ENCODE measurements at places on chromosomes 7 and 10.

GRCh38 chr7:35729061-35729783 lies 34.3 kb upstream of the HERPUD2 start:
- DNase-seq = no peak

- DNase-seq = no peak
These were observed 937.1 kb upstream of the C7orf33 start for GRCh38 chr7:147653456-147653855.

- peak; percentile 95 for DNase-seq
These were observed 32.6 kb downstream of the PDZD8 start for GRCh38 chr10:117342641-117343040.

DNA sequence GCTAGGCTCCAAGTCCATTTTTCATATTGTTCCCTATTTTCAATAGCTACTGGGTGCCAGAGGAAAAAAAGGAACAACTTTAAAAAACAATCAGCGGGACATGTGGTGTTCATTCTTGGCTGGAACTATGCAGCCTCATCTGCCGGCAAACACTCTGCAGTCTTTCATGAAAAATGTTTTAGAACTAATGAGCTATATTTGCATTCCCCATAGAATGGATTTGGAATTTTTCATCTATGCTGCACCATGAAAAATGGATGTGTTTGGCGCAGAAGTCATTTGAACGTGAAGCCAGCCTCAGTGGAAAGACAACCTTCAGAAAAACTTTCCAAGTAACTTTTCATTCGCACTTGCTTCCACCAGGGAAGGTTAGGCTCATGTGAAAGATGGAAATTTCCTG lies 270.5 kb downstream of the SKAP2 start:
- DNase-seq = no peak

GRCh38 chr7:128759242-128759641 lies 16.4 kb downstream of the OPN1SW start:
- no peak for DNase-seq

DNA sequence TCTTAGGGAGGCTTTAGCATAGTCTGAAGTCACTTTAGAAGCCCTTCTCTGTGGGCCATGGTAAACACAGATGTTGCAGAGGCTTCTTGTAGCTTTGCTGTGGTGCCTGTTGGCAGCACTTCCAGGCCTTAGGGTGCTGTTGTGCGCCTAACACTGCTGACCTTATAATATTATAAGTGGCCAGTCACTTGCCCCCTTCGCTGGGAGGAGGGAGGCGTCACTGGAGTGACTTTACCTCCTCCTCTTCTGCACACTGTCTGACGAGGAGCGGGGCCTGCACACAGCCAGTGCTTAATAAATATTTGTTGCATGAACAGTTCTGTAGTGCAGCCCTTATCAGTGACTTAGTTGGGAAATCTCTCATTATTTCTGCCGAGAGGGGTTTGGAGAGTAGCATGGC lies 63.3 kb downstream of the WDR37 start:
- no peak for DNase-seq

DNA sequence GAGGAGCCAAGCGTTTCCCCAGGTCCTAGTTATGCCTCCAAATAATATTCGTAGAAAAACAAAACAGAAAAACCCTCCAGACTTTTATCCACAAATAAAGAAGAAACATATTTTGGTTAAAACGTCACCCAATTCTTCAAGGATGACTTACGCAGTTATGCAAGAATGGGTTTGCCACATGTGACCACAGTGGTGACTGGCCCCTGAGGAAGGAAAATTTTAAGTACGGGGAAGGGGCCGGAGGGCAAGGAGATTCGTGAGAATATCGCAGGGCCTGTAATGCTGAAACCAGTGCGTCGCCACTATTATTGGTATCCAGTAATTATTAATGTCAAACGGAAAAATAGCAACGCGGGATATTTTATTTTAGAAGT lies 537 bp upstream of the MRPS24 start:
- DNase-seq = peak; percentile 94

DNA sequence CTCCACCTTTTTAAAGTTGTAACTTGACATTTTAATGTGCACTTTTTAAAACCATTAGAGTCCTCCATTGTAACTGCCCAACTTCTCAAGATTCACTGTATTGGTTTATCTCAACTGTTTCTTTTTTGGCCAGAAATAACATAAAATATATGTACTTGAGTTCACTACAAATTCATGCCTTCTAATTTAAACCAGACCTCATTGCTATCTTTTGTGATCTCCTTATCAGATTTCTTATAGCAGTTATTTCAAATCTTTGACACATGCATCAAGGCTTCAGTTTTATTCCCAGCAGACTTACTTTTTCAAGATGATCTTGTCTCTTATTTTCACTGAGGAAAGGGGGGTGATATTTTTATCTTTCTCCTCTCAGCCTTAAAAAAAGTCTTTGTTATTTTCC lies 154.3 kb downstream of the PHF14 start:
- peak; percentile 12 for DNase-seq

DNA sequence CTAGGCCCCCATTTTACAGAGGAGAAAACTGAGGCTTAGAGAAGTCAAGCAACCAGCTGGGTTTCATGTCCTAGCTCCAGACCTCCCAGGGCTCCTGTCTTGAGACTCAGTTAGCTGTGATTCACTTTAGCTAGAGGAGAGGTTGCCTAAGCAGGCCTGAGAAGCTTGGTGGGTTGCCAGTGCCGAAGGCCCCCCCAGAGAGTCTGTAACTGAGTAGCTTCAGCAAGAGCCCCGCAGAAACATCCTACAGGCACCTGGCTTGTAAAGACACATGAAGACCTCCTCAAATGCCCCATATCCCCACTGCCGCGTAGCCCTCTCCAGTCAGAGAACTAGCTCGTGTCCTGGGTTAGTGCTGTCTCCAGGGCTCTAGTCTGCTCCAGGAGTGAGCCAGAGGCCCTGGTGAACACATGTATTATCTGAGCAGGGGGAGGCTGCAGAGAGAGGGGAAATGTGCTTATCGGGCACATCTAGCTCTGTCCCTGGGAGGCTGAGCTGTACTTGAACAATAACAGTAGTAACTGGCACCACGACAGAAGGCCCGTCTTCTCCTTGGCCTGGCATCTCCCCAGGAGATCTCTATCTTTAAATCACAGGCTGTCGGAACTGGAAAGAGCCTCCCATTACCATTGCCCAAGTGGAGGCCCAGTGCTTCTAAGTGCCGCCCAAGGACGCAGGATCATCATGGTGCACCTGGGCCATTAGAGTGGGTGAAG lies 28.9 kb downstream of the UNC5B start:
- peak; percentile 44 for DNase-seq

DNA sequence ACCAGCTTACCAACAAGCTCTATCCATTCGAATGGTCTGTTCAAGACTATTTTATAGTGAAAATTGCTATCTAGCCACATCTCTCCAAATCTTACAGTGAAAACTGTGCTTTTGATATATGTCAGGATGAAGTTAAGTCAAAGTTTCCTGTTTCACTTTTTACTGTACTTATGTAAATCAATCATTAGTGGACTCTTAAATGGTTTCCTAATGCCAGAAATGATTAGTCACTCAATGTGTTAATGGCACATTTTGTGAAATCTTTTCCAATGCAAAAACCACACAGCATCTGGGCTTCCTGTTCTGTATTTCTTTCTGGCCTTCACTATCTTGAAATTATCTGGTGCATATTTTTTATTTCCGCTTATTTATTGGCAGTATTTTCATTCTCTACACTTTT lies 87.3 kb upstream of the STEAP1B start:
- no peak for DNase-seq

- DNase-seq = peak; percentile 88
These were observed 604 bp upstream of the STAM start for GRCh38 chr10:17643339-17643754.

GRCh38 chr7:75808106-75808505 lies 5.5 kb downstream of the CCL24 start:
- no peak for DNase-seq

DNA sequence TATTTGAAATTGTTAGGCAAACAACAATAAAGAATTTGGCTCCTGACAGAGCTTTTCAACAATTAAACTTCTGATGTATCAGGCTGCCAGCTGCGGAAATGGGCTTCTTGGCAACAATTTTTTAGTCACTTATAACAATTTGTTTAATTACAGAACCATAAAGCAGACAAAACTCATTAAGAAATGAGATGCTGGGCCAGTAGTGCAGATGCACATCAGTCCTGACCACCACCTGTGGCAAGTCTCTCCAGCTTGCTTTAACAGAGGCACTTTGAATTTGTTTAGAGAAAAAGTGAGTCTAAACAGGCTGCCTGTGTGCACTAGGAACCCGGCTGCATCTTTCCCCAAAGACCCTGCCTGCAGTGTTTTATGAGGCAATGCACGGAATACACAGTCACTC lies 1124.4 kb downstream of the NXPH1 start:
- DNase-seq = no peak

DNA sequence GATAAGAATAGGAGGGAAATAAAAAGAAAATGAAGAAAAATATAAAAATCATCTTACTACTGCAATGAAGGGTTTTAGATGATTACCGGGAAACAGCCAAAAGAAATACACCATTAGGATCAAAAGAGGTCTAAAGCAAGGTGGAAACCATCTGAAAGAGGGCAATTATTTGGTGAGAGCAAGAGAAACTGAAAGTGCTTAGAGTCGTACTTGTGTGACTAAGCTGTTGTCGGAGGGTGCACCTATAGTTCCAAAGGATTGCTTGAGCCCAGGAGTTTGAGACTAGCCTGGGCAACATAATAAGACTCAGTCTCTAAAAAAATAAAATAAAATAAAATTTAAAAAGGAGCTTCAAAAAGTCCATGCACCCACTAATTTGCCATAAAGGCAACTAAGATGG lies 169.5 kb downstream of the DKK1 start:
- DNase-seq = no peak

DNA sequence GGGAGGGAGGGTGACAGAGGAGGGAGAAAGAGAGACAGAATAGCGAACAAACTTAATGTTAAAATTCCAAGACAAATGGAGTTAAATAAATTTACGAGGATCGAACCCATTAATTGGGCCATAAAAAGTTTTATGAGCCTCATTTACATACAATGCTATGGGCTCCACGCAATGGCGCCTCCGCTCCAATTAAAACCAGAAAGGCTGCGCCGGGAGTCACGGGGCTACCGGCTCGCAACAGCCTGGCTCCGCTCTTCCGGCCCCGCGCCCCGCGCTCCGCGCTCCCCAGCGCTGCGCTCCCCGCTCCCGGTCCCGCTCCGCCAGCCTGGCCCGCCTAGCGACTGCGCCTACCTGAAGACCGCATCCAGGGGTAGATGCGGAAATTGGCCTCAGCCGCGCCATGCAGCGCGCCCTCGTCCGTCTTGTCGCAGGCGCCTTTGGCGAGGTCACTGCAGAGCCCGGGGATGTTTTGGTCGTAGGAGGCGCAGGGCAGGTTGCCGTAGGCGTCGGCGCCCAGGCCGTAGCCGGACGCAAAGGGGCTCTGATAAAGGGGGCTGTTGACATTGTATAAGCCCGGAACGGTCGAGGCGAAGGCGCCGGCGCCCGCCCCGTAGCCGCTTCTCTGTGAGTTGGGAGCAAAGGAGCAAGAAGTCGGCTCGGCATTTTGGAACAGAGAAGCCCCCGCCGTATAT lies 513 bp downstream of the HOXA7 start:
- DNase-seq = no peak

- no peak for DNase-seq
These were observed 31.6 kb downstream of the IKZF1 start for GRCh38 chr7:50335795-50336754.

GRCh38 chr7:20116869-20117268 lies 100.3 kb downstream of the MACC1 start:
- DNase-seq = no peak

GRCh38 chr7:44519546-44519945 lies 21.6 kb downstream of the NPC1L1 start:
- DNase-seq = no peak

DNA sequence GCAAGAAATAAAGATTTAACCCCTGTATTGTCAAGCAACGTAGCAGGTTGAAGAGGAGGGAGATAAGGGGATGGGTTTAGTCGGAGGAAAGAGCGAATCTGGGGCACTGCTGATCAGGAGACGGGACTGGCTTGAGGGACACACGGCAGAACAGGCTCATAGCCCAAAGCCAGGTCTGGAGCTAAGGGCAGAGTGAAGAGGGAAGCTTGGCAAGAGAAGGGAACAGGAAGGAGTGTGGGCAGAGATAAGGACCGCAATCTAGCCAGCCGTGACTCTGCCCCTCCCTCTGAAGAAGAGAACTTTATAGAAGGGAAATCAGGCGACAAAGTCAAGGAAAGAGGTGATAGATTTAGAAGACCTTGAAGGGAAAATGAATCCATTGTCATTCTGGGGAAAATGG lies 67.6 kb downstream of the CAV1 start:
- DNase-seq = no peak

DNA sequence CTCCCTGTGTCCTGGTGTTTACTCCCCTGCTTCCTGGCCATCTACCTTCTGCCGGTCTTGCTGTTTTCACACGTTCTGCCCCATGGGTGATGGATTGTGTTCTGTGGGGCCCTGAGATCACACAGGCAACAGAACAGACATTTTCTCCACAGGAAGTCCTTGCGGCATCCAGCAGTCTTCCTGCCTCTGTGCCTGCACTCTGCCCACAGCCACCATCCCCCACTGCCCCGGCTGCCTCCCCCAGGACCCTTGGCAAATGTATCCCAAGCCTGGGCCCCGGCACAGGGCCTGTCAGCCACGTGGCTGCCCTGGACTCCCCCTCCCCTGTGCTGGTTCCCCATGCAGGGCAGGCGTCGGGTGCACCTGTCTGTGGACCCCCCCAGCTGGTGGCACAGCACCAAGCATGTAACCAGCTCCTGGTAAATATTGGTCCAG lies 184.2 kb downstream of the WDR37 start:
- peak; percentile 53 for DNase-seq

GRCh38 chr10:101393378-101393777 lies 39.4 kb downstream of the BTRC start:
- DNase-seq = no peak

DNA sequence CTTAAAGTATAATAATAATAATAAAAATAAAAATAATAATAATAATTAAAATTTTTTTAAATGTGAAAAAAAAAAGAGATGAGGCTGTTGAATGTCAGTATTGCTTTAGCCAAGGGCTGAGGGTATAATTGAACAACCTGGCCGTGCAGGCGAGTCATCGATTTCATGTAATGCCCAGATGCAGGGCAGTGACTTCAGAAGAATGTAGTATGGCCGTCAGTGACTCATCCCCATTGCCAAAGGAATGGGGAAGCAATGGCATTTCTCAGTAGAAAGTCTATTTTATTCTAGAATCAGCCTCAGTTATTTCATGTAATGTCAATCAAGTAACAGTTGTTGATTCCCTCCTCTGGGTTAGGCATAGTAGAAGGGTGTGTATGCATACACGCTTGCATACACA lies 516.4 kb downstream of the GLRX3 start:
- no peak for DNase-seq

Measured in fibroblast of skin of back (primary cell).